Hindlimb muscle (tissue), 1 donor: ENCODE measurements at places on chromosomes 2 and 18.

DNA sequence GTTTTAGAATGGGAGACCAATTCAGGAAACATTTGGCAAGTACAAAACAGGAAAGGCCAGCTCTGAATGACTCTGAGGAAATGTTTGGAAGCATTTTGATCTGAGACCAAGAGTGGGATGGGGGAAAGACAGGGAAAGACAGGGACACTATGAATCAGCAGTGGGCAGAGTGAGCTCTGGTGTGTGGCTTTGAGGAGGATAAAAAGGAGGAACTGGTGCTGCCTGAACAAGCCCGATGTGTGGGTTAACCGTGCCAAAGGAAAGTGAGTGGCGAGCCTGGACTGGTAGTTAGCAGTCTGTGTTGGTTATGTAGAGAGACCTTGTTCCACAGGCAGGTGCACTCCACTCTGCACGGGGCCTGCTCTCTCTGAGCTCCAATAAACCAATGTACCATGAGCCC is 5.3 kb downstream of the MFSD6 start:
- no peak for DNase-seq

GRCh38 chr2:112168422-112169124 is 30.4 kb downstream of the FBLN7 start:
- no peak for DNase-seq

DNA sequence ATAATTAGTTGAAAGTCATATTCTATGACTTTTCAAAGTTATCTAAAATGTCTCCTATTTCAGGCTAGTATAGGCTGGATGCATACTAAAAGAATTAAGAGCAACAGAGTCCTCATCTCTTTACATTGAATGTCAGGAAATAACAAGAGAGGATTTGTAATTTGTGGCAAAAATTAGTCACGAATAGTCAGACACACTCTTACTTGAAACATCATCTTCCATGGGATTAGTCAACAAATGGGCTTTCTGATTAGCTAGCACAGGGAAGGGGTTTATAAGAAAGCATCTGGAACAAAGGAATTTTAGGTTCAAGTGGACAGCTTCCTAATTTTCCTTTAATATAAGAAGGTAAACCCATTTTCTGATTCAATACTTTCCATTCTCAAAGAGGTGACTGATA is 330.3 kb upstream of the MEX3C start:
- DNase-seq = no peak

GRCh38 chr2:231185886-231186285 is 12.5 kb upstream of the ARMC9 start:
- no peak for DNase-seq

DNA sequence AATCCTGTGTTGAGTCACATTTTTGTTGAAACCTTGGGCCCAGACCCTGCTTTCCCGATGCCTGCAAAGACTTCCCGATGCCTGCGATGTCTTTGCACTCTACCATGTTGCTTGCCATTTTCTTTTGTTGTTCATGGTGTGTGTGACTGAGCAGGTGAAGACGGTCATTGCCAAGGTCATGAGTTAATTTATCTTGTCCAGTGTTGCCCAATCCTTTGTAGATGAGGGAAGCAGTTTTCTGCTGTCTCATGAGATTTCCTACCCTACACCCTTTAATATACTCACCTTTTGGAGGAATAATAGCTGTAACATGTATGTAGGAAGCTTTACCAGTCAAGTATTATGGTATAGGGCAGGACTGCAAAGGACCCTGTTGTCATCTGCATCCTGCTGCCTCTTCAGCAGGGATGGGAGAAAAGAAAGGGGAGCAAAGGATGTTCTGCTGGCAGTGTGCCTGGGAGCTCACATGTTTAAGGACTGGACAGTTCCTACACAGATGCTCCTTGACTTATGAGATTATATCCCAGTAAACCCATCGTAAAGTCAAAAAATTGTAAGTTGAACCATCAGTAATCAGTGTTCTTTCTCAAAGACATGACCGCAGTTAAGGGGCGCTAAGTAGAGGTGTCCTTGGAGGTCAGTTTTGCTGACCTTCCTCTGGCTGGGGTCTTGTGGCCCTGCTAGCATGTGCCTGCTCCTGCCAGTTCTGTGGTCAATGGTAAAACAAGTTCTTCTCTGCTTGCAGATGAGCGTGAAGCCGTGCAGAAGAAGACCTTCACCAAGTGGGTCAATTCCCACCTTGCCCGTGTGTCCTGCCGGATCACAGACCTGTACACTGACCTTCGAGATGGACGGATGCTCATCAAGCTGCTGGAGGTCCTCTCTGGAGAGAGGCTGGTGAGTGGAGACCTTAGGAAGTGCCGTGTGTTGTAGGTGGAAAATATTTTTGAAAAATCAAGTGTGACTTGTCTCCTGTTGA is 124.8 kb upstream of the EML6 start:
- DNase-seq = no peak
